K562 (cell line): ENCODE measurements at places on chromosomes 1 and 21. TPM values are rescaled to one million over a fixed set of nuclear protein-coding genes. Genes with fewer than 3 reads are reported as not detected.

DNA sequence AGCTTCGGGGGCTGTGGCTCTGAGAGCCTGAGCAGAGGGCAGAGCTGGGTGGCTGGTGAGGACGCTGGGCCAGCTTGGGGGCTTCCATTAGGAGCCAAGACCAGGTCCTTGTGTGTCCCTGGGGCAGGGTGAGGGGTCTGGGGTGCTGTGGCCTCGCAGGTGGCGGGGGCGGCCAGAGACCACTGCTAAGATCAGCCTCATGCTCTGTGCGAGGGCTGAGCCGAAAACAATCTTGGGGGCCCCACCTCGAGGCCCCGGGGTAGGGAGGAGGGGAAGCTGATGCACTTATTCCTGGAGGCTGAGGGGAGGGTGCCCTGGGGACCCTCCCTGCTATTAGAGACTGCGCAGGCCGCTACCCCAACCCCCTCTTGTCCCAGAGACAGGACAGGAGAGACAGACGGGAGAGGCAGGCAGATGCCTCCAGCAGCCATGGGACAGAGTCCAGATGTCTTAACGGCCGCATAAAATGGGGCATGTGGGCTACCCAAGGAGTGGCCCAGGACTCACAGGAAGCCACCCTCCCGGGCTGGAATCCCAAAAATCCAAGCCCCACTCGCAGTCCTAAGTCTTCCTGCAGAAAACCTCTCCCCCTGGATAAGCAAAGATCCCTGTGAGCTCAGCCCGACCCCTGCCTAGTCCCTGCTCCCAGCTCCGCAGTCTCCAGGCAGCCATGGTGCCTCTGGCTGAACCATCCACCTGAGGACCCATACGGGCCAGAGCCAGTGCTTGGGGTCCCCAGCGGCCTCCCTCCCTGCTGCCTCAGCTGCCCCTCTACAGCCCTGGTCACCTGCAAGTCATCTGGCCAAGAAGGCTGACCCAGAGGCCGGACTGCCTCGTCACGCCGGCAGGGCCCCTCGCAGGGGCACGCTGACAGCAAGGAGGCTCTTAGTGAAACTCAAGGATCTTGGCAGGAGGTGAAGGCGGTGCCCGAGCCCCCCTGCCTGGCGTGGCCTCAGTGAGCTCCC is 43.6 kb upstream of the COL18A1 start:
- no peak for DNase-seq

DNA sequence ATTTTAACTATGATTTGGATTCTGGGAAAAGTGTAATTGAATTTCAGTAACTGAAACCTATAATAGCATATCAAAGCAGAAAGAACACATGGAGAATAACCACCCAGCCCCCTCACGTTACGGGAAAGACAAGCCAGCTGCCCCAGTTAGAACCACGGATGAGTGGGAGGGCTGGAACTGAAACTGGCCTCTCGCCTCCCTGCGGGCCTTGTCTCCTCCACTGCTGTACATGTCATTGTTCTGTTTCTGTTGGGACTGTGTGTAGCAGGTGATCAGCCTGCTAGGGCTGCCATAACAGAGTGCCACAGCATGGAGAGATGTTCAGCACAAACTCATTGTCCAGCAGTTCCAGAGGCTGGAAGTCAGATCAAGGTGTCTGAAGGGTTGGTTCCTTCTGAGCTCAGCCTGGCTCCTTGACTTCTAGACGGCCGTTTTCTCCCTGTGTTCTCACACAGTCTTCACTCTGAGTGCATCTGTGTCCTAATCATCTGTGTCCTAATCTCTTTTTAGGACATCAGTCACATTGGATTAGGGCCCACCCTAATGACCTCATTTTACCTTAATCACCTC is 52.4 kb downstream of the MAP3K21 start:
- no peak for DNase-seq

DNA sequence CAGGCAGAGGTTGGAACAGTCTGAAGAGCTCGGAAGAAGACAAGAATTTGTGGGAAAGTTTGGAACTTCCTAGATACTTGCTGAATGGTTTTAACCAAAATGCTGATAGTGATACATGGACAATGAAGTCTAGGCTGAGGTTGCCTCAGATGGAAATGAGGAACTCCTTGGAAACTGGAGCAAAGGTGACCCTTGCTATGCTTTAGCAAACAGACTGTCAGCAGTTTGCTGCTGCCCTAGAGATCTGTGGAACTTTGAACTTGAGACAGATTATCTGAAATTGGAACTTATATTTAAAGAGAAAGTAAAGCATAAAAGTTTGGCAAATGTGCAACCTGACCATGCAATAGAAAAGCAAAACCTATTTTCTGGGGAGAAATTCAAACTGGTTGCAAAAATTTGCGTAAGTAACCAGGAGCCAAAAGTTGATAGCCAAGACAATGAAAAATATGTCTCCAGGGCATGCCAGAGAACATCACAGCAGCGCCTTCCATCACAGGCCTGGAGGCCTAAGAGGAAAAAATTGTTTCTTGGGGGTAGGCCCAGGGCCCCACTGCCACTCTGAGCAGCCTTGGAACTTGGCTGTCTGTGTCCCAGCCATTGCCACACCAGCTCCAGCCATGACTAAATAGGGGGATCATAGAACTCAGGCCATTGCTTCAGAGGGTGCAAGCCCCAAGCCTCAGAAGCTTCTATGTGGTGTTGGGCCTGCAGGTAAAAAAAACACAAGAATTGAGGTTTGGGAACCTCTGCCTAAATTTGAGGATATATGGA is 675.3 kb downstream of the LTN1 start:
- DNase-seq = no peak

DNA sequence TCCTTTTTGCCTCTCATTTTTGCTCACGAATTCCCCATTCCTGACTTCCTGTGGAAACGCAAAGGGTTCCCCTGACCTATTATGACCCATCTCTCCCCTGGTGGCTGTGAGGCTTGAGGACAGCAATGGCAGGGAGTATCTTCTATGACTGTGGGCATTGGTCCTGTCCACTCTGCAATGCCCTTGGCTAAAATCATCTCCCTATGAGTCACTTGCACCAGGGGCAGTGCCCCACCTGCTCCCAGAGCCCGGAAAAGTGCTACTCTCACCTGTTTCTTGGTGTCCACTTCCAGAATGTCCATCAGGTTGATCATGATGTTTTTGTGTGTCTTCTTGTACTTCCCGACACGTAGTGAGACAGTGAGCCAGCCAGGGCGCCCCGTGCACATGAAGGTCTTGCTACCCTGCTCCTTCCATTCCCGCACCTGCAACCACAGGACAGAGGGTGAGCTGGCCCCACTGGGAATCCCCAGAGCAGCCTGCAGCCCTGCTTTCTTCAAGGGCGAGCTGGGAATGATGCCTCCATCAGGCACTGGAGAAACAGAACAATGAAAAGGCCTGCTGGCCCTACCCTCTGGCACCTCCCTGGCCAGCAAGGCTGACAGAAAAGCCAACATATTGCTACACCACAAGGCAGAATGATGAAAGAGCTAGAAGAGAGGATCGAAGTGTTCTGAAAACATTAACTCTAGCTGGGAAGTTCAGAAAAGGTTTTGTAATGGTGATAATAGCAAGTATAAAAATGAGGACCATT is 3.5 kb downstream of the DHCR24 start:
- no peak for DNase-seq

- no peak for DNase-seq
Observed at GRCh38 chr1:30450148-30450817, 273.1 kb downstream of the MATN1 start.

DNA sequence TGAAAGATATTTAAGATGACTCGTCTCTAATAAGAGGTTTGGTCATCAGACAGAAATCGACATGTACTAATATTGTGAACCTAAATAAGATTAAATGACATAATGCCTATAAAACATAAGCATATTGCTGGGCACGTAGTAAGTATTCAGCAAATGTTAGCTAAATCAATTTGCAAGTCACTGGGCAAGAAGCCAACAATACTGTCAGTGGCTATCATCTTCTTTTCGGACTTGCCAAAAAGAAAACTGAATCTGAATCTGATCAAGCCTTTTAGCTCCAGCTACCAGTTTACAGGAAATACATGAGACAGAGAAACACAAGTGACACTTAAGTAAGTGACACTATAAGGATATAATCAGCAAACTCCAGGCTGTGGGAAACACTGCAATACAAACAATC is 46.0 kb downstream of the RPL5 start:
- DNase-seq = peak; percentile 39

MXRA8 gene
- 9.1 and 10.8 TPM in 2 replicates for total RNA-seq

DNA sequence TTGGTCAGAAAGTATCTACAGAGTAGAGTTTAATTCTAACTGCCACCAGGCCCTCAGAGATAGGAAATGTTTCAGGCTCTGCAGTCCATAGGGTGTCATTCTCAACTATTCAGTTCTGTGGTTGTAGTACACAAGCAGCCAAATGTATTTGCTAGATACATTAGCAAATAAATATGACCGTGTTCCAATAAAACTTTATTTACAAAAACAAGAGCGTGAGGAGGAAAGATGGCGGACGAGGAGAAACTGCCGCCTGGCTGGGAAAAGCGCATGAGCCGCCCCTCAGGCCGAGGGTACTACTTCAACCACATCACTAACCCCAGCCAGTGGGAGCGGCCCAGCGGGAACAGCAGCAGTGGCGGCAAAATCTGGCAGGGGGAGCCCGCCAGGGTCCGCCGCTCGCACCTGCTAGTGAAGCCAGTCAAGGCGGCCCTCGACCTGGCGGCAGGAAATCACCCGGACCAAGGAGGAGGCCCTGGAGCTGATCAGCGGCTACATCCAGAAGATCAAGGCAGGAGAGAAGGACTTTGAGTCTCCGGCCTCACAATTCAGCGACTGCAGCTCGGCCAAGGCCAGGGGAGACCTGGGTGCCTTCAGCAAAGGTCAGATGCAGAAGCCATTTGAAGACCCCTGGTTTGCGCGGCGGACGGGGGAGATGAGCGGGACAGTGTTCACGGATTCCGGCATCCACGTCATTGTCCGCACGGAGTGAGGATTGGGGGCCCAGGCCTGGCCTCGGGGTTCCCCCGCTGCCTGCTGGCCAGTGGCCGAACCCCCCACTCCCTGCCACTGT is 286.1 kb downstream of the LRRC40 start:
- peak; percentile 11 for DNase-seq

S100PBP gene
- total RNA-seq = 39.7 and 51.4 TPM in 2 replicates

GRCh38 chr1:151989211-151989862 is 4.3 kb downstream of the S100A10 start:
- no peak for DNase-seq

PLEKHA6 gene
- total RNA-seq = 0.29 and 0.33 TPM in 2 replicates

HES2 gene
- 0.18 TPM in 1 of 2 replicates, not detected in the other for total RNA-seq

DENND2C gene
- 0.11 TPM in 2 replicates for total RNA-seq

GRCh38 chr1:225849925-225850324 is 32.3 kb downstream of the TMEM63A start:
- peak; percentile 72 for DNase-seq

- DNase-seq = no peak
Observed at GRCh38 chr1:100722221-100722620, 2.7 kb downstream of the VCAM1 start.

DDI2 gene
- total RNA-seq = 48.4 and 50.1 TPM in 2 replicates

GRCh38 chr1:57079454-57080157 is 113.8 kb upstream of the C8B start:
- peak; percentile 23 for DNase-seq

- no peak for DNase-seq
Observed at GRCh38 chr1:37171691-37172090, 137.4 kb upstream of the GRIK3 start.

- no peak for DNase-seq
Observed at GRCh38 chr1:17173217-17173616, 31.7 kb upstream of the PADI1 start.

SORT1 gene
- total RNA-seq = 110 and 112 TPM in 2 replicates

GRCh38 chr1:100714599-100714998 is 4.9 kb upstream of the VCAM1 start:
- DNase-seq = no peak

DNA sequence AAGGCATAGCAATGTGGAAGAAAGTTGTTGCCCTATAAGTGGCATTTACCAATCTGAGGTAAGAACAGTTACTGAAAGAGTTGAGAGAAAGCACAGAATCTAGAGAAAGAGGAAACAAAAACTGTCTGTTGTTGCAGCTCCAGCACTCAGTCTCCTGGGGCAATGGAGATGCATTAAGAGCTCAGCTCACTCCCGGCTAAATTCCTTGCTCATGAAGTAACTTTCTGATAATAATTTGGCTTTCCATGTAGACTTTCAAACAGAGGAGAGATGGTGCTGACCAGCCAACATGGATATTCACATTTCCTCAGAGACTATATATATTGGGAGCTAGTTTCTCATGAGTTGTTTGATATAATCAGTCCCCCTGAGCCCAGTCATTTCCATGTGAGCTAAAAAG is 135.3 kb downstream of the GDAP2 start:
- DNase-seq = no peak

ATAD3C gene
- 0.18 and 0.60 TPM in 2 replicates for total RNA-seq

GRCh38 chr21:28639737-28640136 is 352.9 kb downstream of the LTN1 start:
- DNase-seq = no peak

DNA sequence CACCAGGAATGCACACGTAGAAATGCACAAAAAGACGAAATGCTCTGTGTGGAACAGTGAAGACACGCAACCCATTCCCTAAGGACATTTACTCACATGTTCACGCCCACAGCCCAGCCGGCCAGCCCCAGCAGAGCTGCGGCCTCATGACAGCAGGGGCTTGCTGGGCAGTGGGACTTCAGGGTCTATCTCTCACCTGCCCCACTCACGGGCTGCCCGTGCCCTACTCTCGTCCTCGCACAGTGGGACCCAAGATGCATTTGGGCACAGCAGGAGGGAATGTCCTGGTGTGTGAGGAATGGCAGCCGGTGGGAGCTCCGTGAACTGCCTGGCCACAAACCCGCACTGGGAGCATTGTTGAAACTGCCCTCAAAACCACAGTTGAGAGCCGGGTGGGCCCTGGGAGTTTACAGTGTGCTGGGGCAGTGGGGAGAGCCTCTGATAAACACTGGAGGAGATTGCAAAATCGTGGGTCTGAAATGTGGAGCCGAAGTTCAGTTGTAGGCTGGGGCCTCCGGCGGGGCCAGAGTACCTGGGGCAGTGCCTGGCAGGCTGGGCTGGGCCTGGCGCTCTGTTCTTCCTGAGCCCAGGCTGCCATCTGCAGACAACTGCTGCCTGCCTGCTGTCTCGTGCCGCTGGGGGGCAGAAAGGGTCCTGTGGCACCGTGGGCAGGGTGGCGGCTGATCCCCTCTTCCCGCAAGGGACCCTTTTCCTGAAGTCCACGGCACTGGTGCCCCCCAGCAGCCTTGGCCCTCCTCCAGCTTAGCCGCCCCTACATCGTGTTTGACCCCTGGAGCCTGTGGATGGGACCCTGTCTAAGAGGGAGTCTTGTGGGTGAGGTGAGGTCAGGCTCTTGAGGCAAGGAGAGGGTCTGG is 20.7 kb upstream of the POFUT2 start:
- DNase-seq = no peak

- DNase-seq = no peak
Observed at GRCh38 chr1:85124091-85124490, 75.8 kb upstream of the MCOLN3 start.

FCRL1 gene
- not detected in 2 replicates for total RNA-seq

KLF17 gene
- not detected in 2 replicates for total RNA-seq

GRCh38 chr1:24117722-24118409 is 5.9 kb upstream of the MYOM3 start:
- DNase-seq = no peak

PYHIN1 gene
- total RNA-seq = not detected in 2 replicates

DNA sequence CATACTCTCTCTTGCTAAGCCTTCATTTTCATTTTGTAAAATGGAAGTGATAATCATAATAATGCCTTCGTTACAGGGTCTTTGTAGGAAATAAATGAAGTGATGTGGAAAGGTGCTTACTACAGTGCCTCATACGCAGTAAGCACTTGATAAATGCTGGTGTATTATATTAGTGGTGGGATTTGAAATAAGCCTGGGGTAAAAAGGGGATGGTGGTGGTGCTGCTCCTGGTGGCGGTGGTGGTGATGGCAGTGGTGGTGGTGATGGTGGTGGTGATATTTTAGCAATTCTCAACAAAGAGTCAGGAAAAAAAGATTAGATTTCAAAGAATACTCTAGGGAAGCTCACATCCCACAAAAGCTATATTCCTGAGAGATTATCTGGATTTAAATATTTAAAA is 35.5 kb upstream of the ATP1B1 start:
- DNase-seq = no peak

CACNA1E gene
- 0.04 and 0.07 TPM in 2 replicates for total RNA-seq
